ENCODE measurements at places on chromosomes 7 and 10.

DNA sequence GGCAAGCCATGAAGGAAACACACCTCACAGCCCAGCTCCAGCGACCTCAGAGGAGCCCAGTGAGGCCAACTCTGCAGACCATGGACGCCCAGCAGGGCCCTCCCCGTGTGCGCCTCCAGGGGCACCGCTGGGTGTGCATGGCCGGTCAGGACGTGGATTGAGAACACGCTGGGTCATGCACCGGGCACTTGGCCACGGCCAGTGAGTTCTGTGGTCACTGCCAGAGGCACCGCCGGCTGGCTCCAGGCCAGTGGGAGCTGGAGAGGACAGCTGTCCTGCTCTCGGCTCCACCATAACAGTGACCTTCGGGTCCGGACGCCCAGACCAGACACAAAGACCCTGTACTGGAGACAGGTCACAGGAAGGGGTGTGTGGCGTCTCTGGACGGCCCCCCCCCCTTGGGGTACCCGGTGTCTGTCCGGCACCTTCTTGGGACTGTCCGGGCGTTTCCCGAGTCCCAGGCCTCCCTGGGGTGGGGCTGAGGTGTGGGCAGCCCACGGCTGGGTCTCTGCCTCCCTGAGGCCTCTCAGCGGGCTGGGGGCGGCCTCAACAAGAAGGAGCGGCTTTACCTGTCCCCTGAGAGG is 50.4 kb upstream of the NKX6-2 start:
- DNase-seq, result no peak

- DNase-seq, result no peak
Observed at GRCh38 chr7:39132306-39132705, 154.6 kb downstream of the POU6F2 start.

- peak; percentile 29 for DNase-seq
Observed at GRCh38 chr7:2013381-2014311, 219.1 kb downstream of the MAD1L1 start.

DNA sequence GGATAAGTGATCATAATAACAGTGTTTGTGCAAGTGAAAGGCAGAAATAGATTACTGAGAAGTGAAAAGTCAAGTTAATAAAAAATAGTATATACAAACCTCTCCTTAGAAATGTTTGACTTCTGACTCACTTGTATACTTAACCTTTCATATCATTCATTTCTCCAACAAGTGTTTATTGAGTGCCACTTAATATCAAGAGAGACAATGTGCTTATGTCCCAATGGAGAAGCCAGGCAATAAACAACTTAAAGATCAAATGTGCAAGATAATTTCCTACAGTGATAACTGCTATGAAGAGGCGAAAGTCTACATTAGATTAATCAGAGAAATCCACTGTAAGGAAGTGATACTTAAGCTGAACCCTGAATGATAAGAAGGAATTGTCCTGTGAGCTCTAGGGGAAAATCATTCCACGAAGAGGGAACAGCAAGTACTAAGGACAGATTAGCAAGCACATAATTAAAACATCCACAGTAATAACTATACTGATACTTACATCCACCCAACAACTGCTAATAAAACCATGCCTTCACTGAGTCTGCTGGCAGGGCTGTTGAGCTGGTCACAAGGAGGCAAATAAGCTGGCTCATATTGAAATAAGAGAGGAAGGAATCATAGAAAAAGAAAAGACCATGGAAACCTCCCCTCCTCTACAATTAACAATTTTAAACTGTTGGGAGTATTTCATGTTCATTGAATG is 203.5 kb downstream of the CTNNA3 start:
- DNase-seq, result no peak

GRCh38 chr10:121127151-121127906 is 276.2 kb downstream of the WDR11 start:
- DNase-seq, result no peak

Measured in left lung (tissue), 14 donors.